ENCODE measurements at places on chromosomes 4 and X. TPM values are rescaled to one million over a fixed set of nuclear protein-coding genes. Genes with fewer than 3 reads are reported as not detected.

The TRAM1L1 gene
- total RNA-seq = 0.40 TPM

The MAP3K15 gene
- total RNA-seq = 1.9 TPM

The PRDM5 gene
- total RNA-seq = 5.3 TPM

The CPLX1 gene
- total RNA-seq = 0.44 TPM

The TMEM35A gene
- not detected for total RNA-seq

The ARHGEF6 gene
- total RNA-seq = 0.18 TPM

The ADRA2C gene
- total RNA-seq = 10.9 TPM

The ZMAT1 gene
- total RNA-seq = 0.05 TPM

The TCEAL6 gene
- total RNA-seq = not detected

The DOCK11 gene
- total RNA-seq = 7.1 TPM

The CD38 gene
- total RNA-seq = 15.9 TPM

The GPR119 gene
- total RNA-seq = not detected

The NXF2 gene
- total RNA-seq = not detected

The MAGEB2 gene
- total RNA-seq = not detected

The UFSP2 gene
- 16.5 TPM for total RNA-seq

The PHOX2B gene
- not detected for total RNA-seq

The TMEM31 gene
- not detected for total RNA-seq

The PLCXD1 gene
- 28.1 TPM for total RNA-seq

The FMR1NB gene
- total RNA-seq = not detected

The USP26 gene
- not detected for total RNA-seq

The ZBTB33 gene
- 11.2 TPM for total RNA-seq

The BMP2K gene
- total RNA-seq = 12.0 TPM

The UPF3B gene
- 17.4 TPM for total RNA-seq

The ETFDH gene
- total RNA-seq = 5.1 TPM

The KCTD8 gene
- total RNA-seq = not detected

The LRCH2 gene
- 0.03 TPM for total RNA-seq
